Activated T-cell treated with anti-CD3 and anti-CD28 coated beads for 4 hours (primary cell): ENCODE measurements at places on chromosomes 5 and 9.
A peak's percentile ranks its signal among the peaks of the same experiment; 100 is the strongest.

DNA sequence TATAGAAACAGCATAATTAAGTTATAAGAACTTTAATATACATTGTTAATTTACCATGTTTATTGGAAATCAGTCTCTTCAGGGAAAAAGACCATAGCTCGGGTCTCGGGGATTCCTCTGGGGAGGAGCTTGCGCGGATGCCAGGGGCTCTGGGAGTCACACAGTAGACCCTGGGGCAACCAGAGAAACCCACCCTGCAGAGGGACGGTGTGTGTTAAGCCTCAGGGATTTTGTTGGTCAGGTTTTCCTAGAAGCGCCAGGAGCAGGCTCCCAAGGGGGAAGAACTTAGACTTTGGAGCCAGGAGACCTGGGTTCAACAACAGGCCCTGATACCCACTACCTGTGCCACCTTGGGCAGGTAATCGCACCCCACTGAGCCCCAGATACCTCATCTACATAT, 297.9 kb downstream of the MED10 start:
- DNase-seq, result no peak

DNA sequence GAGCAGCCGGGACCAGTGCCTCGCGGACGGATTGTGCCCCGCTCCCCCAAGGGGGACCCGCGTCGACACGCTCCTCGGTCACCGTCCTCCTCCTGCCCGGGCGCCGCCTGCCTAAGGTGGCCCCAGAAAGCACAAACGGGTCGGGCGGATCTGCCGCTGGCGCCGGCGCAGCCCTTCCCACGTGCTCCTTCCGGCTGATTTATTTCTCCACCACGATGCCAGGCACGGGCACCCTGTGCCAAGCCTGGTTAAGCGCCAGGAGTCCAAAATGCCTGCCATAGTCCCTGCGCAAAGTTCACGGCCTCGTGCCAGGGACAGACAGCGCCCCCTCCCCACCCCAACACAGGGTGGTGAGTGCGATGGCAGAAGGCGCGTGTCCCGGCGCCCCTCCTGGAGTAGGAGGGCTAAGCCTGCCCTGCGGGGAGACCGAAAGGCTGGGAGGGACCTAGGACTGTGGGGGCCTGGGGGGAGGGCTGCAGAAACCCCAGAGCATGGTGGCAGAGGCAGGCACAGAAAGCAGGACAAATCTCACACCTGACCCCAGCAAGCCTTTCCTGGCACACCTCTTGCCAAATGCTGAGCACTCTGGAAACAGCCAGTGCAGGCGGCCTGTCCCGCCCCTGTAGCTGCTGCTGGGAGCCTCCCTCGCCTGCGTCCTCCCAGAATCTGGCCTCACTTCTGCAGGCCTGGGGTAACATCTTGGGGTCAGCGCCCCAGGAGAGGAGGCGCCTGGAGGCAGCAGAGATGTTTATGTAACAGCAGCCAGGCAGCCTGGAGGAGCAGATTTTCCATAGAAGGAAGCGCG, 1.1 kb upstream of the NOTCH1 start:
- DNase-seq, result peak; percentile 34

DNA sequence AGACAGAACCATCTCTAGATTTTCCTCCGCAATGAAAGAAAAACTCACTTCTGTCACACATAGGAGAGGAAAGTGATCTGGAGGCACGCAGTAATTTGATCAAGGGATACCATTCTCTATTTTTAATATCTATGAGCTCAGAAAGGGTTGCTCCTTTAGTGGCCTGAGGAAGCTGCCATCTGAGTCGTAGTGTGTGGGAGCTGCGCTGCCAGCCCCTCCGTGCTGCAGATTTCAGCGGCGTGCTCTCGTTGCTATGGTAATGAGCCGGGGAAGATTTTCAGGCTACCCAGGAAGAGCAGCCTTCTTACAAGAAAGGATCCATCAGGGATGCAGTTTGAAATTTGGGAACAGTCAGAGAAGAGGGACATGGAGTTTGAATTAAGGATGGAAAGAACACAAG, 17.1 kb upstream of the GOLM1 start:
- no peak for DNase-seq

DNA sequence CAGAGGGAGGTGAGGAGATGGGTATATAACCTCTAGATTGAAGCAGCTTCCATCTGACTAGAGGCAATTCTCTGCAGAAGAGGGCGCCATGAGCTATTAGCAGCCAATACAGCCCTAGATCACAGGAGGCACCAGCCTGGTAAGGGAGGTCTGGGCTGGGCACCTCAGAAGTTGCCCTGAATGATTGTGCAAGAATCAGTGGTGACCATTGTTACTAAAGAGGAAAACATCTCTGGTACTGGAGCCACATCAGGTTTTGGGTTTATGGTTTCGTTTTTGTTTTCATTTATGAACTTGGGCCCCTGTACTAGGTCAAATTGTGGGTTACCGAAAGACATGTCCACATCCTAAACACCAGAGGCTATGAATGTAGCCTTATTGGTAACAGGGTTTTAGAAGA, 342.0 kb downstream of the MLLT3 start:
- DNase-seq, result no peak

- DNase-seq, result no peak
These were observed 776.0 kb upstream of the ACO1 start for GRCh38 chr9:31608416-31608815.

DNA sequence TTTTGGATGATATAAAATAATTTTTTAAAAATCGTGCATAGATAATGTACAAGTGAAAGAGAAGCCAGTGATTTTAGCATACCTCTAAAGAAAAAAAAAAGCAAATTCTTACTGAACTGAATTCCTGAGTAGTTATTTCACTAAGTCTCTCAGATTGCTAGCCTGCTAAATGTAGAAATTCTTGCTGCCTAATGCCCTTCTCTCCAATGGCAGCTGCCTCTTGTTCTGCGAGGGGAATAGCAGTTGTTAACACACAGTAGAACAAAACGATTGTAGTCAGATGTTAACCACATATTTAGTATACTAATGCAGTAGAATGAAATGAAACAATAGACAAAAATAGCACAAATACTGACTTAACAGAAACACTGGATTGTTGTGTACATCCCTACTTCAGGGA, 26.8 kb downstream of the SMAD5 start:
- DNase-seq, result no peak

GRCh38 chr5:169020102-169020501, 280.8 kb downstream of the SLIT3 start:
- no peak for DNase-seq

- DNase-seq, result no peak
These were observed 45.1 kb upstream of the TRIO start for GRCh38 chr5:14097998-14098471.

GRCh38 chr5:120599576-120599975, 135.5 kb downstream of the PRR16 start:
- no peak for DNase-seq

- no peak for DNase-seq
These were observed 275.0 kb downstream of the NR2F1-AS1 start for GRCh38 chr5:93305984-93306383.

GRCh38 chr5:72733810-72734209, 82.7 kb upstream of the TNPO1 start:
- no peak for DNase-seq

GRCh38 chr9:13728131-13728530, 448.6 kb upstream of the MPDZ start:
- DNase-seq, result no peak

DNA sequence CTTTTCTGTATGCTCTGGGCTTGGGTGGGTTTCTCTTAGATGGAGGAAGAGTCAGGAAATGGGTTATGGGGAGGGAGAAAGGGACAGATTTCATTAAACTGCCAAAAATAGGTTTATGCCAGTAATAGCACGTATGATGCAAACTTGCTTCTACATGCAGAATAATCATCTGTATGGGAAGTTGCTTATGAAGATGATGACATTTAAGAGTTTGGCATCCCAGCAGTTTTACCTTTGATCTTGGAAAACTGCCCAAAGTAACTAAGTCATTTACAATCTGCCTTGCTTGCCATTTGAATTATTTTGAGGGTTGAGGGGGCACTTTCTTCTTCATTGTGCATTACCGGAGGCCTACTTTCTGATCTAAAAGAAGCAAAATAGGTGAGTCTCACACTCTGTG, 282.9 kb upstream of the ANKRD55 start:
- no peak for DNase-seq

GRCh38 chr5:144971108-144971850, 800.6 kb downstream of the KCTD16 start:
- DNase-seq, result no peak

GRCh38 chr9:70816891-70817290, 304.5 kb downstream of the TRPM3 start:
- DNase-seq, result no peak

DNA sequence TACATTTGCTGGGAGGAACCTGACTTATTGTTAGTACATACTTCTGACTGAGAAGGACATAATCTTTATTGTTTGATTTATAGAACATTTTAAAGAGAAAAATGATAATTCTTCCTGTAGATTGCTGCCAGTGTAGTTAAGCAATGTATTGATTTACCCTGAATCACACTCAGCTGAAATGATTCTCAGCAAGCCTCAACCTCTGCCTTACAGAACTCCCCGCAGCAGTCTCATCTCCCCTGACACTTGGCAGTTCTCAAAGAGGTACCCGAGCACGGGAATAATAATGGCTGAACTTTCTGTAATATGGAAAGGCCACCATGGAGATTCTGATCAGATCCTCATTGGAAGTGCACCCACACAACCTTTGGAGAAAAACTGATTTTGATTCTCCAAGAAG, 74.9 kb upstream of the RFX3 start:
- DNase-seq, result no peak

DNA sequence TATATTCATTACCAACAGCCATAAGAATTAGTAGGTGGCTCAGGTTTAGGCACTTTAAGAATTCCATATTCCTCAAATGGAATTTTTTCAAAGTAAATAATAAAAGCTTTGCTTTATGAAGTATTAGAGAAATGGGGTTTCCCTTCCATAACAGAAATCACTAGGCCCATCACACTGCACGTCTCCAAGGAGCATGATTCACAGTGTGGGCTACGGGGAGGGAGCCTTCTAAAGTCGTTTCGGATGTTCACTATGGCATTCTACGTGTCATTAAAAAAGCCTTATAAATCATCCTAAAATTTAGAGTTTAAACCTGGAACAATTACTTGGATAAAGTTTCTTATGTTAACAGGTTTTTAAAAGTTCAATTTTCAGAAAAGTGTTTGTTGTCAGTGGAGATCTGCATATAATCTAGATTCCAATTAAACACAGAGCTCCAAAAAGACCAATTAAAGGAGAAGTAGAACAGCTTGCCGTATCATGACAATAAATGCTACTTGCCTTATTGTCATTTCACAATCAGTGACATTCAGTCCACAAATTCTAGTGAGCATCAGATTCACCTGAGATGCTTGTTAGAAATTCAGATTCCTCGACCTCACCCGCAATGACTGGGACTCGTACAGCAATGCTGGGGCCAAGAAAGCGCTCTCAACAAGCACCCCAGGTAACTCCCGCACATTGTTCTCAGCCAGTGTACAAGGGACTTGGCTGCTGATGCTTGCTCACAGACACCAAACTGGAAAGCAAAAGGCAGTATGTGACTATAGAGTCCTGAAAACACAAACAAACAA, 115.7 kb downstream of the NFIB start:
- no peak for DNase-seq

- no peak for DNase-seq
These were observed 26.3 kb upstream of the TNPO1 start for GRCh38 chr5:72790186-72790585.

DNA sequence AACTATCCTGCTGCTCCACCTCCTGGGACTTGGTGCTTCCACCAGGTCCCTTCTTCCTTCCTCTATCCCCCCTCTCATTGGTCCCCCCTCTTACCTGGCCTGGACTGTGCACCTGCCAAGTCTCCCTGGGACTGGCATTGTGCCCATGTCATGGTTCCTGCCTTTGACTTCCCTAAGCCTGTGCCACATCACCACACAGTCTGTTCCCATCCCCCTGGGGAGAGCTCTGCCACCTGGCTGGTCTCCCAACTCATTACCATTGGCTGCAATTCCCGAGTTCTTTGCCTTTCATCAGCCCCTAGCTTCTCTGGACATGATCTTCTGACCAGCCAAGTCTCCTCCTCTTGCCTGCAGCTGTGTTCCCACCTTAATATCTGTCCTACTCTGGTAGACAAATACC, 180.3 kb downstream of the SREK1 start:
- no peak for DNase-seq

DNA sequence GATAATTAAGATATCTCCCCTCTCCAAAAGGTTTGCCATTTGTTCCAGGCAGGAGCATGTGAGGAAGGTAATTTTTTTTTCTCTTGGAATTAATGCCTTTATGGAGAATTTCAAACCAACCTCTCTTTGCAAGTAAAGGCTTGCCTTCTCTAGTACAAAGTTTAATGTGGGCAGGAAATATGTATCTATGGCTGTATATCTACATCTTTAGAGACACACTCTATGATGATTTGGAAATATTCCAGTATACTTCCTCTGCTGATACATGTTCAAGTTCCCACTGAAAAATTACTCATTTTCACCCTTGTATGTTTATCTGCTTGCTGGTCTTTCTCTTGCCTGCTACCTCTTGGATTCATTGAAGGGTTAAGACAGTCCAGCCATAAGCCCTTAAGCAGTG, 83.5 kb upstream of the SEMA6A start:
- DNase-seq, result no peak

- DNase-seq, result no peak
These were observed 149.9 kb downstream of the FAM114A2 start for GRCh38 chr5:153888781-153889180.

GRCh38 chr5:112002376-112002775, 245.4 kb upstream of the NREP start:
- no peak for DNase-seq

DNA sequence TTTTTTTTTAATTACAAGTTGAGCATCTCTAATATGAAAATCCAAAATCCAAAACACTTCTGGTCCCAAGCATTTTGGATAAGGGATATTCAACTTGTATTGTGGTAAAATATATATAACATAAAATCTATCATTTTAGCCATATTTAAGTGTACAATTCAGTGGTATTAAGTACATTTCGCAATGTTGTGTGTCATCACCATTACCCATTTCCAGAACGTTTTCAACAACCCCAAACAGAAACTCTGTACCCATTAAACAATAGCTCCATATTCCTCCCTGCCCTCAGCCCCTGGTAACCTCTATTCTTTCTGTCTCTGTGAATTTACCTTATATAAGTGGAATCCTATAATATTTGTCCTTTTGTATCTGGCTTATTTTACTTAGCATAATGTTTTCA, 24.9 kb downstream of the TICAM2 start:
- DNase-seq, result no peak

GRCh38 chr5:130115686-130116085, 211.4 kb downstream of the CHSY3 start:
- no peak for DNase-seq

DNA sequence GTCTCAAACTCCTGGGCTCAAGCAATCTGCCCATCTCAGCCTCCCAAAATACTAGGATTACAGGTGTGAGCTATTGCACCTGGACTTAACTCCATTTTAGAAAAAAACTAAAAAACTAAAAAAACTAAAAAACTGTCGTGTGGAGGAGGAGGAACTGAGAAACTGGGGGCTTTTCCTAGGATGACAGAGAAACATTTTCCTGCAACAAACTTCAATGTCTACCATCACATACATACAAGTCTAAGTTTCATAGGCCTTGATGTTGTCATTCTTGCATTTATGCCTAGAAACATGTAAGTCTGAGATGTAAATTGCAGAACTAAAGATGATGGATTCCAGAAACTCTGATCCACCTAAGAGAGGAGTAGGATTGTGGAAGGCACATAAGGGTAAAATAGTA, 556.8 kb downstream of the RAB3C start:
- DNase-seq, result no peak
